ENCODE measurements at places on chromosomes 7 and 10.

DNA sequence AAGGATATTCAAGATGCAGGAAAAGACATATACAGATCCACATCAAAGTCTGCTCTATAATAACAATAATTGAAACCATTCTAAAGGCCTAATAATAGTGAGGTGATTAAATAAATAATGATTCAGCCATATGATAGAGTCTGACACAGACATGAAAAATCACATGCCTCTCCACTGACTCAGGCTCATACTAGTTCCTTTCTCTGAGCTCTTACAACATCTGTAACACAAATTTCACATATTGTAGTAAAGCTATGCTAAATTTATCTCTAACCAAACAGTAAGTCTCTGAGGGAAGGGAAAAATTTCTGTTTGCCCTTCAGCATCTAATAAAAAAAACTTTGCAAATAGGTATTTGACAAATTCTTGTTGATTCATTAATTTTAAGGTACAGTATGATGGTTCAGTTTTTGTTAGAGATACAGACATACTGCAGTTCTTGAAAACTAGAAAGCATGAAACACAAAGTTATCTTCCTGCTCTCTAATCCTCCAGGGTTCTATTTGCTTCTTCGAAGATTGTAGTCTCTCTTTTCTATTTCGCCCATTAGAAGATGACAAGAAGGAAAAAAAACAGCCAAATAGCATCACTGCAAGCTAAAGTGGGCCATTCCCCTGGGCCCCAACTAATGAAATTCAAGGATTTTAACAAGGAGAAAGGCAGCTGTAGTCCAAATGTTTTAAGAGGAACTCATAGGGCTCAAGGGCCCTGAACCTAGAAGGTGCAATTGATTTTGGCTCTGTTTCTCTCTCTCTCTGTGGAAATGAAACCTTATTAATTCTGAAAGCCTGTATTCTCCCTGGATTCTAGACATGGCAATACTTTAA lies 53.9 kb downstream of the CUBN start:
- DNase-seq: peak; percentile 64

- no peak for DNase-seq
Observed at GRCh38 chr10:121051171-121051570, 200.0 kb downstream of the WDR11 start.

- no peak for DNase-seq
Observed at GRCh38 chr7:78218051-78218450, 419.5 kb downstream of the PHTF2 start.

DNA sequence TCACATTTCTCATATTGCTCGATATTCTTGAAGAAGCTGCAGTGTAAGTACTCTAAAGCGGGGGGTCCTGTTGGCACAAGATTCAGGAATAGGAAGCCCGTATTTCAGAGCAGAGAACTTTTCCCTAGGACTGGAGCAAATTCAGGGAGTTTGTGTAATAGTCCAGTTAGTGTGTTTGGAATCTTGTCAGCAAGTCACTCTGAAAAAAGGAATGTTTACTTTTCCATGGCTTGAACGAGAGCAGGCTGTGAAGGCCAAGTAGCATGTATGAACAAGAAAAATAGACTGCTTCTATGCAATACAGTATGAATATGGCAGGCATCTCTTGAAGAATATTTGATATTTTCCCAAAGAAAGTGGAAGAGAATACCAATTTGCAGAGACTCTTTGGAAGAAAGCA lies 39.8 kb downstream of the CDC123 start:
- no peak for DNase-seq

- no peak for DNase-seq
Observed at GRCh38 chr7:77352665-77353406, 63.3 kb downstream of the GSAP start.

DNA sequence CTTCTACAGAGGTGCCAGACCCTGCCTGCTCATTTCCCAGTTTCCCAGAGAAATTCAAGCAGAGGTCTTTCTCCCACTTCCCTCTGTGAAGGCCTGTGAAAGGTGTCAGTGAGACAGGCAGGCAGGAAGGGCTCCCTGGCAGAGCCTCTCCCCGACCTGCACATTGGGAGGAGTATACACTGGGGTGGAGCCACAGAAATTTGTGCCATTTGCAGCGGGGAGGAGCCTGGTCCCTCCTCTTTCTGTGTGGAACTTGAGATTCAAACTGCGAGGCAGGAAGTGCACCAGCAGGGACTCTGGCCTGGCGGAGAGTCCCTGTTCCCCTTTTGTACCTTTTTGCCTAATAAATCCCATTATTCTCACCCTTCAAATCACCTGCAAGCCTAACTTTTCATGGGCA lies 54.6 kb upstream of the OPN4 start:
- no peak for DNase-seq

- no peak for DNase-seq
Observed at GRCh38 chr7:140485500-140486265, 6.4 kb upstream of the MKRN1 start.

GRCh38 chr10:1977461-1977860 lies 240.1 kb upstream of the ADARB2 start:
- DNase-seq: no peak

GRCh38 chr10:8042721-8043568 lies 11.5 kb upstream of the GATA3 start:
- no peak for DNase-seq

- no peak for DNase-seq
Observed at GRCh38 chr7:50295133-50295532, 9.4 kb upstream of the IKZF1 start.

DNA sequence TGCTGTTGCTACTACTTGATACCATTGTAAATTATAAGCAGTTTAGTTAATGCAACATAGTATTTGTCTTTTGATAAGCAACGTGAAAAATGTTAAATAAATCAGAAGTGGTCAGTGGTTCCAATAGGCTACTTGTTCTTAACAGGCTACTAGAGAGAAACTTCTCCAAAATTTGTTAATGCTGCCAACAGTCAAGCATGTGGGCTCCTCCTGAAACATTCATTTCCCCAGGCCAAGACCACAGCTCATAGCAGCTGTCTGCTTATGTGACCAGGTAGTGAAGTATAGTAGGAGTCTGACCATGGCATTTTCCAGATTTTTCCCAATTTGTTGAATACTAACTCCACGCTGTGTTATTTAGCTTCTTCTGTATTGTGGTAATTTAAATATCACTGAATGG lies 81.0 kb downstream of the CYP51A1 start:
- DNase-seq: no peak
